ENCODE measurements at places on chromosomes 2 and 18. TPM values are rescaled to one million over a fixed set of nuclear protein-coding genes. Genes with fewer than 3 reads are reported as not detected.

Gene TUBA3D
- not detected for total RNA-seq

DNA sequence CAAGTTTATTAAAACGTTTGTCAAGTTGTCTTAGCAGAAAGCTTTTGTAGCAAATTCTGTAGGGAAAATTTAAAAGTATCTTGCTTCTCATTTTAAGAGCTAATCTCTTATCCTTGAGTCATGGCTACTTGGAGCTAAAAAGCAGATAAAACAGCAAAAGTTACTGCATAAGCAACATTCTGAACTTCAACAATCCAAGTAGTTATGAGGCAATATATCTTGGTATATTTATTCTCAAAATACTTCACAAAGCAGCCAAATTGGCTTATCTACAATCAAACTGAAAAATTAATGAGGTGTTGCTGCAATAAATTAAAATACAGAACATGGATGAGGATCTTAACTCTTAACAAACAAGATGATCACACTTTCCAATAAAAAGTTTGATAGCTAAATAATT is 306.5 kb downstream of the PIEZO2 start:
- no peaks in the 10 kb centered on the region for H3K36me3 ChIP-seq
- no peak overlapping the region for H3K27ac ChIP-seq
- H3K4me1 ChIP-seq = no peaks in the 10 kb centered on the region
- H3K4me3 ChIP-seq = no peak overlapping the region
- peaks cover 3% of the 10 kb centered on the region for H3K27me3 ChIP-seq

- peak overlapping the region; percentile 92 for H3K4me3 ChIP-seq
- peak overlapping the region; percentile 86 for H3K27ac ChIP-seq
- H3K36me3 ChIP-seq = peaks cover 11% of the 10 kb centered on the region
- H3K27me3 ChIP-seq = no peaks in the 10 kb centered on the region
- peaks cover 35% of the 10 kb centered on the region for H3K4me1 ChIP-seq
- no peak for DNase-seq
These were observed 1.4 kb downstream of the ALMS1 start for GRCh38 chr2:73386894-73387636.

- H3K27me3 ChIP-seq = peaks cover 10% of the 10 kb centered on the region
- no peak overlapping the region for H3K27ac ChIP-seq
- no peaks in the 10 kb centered on the region for H3K36me3 ChIP-seq
- H3K4me3 ChIP-seq = no peak overlapping the region
- H3K4me1 ChIP-seq = peaks cover 11% of the 10 kb centered on the region
These were observed 13.1 kb upstream of the MLPH start for GRCh38 chr2:237473878-237474441.

DNA sequence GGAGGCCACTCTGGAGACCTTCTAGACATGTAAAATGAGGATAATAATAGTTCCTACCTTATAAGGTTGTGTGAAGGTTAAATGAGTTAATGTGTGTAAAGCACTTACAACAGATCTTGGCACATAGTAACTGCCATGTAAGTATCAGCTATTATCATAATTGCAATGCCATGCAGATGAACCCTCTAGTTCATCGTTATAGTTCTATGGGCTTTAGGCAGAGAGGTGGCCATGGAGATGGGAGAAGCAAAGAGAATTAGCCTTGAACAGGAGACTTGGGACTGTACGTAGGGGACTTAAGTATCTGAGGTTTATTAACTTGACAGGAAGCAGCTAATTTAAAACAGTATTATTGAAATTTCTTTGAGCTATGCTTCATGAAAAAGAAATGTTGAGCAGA is 151.8 kb downstream of the PIK3C3 start:
- no peak overlapping the region for H3K27ac ChIP-seq
- no peaks in the 10 kb centered on the region for H3K36me3 ChIP-seq
- no peaks in the 10 kb centered on the region for H3K4me1 ChIP-seq
- no peaks in the 10 kb centered on the region for H3K27me3 ChIP-seq

Gene MFSD2B
- total RNA-seq = 0.15 TPM

DNA sequence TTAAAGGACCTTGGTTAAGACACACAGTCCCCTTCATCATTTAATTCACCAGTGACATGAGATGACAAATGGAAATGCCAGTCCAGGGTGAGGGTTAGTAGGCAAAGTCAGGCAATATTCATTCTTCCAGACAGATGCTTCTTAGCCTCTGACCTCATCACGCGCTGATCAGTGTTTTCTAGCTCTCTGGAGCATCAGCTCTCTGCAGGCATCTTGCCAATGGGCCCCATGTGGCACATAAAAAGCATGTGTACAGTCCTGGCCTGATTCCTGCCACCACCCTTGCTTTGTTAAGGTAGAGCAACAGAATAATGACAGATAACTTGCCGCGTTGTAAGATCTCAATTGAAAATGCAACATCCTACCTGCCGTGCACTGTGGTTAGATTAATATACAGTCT is 20.3 kb upstream of the NPAS2 start:
- H3K4me3 ChIP-seq = no peak overlapping the region
- H3K27me3 ChIP-seq = no peaks in the 10 kb centered on the region
- H3K27ac ChIP-seq = no peak overlapping the region
- H3K4me1 ChIP-seq = no peaks in the 10 kb centered on the region
- no peak for DNase-seq
- no peaks in the 10 kb centered on the region for H3K36me3 ChIP-seq

DNA sequence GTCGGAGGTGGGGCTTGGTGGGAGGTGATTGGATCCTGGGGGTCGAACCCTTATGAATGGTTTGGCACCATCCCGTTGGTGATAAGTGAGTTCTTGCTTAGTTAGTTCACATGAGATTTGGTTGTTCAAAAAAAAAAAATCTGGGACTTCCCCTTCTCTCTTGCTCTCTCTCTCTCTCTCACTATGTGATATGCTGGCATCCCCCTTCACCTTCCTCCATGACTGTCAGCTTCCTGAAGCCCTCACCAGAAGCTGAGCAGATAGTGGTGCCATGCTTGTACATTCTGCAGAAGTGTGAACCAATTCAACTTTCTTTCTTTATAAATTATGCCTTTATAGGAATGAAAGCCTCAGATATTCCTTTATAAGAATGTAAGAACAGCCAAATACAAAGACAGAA is 269.7 kb upstream of the APCDD1 start:
- DNase-seq = no peak
- H3K27ac ChIP-seq = no peak overlapping the region
- H3K36me3 ChIP-seq = no peaks in the 10 kb centered on the region
- H3K4me3 ChIP-seq = no peak overlapping the region

GRCh38 chr2:162574615-162575452 is 230.9 kb downstream of the GCA start:
- H3K27me3 ChIP-seq = no peaks in the 10 kb centered on the region
- H3K27ac ChIP-seq = no peak overlapping the region
- no peak for DNase-seq
- H3K4me3 ChIP-seq = no peak overlapping the region
- H3K36me3 ChIP-seq = no peaks in the 10 kb centered on the region

DNA sequence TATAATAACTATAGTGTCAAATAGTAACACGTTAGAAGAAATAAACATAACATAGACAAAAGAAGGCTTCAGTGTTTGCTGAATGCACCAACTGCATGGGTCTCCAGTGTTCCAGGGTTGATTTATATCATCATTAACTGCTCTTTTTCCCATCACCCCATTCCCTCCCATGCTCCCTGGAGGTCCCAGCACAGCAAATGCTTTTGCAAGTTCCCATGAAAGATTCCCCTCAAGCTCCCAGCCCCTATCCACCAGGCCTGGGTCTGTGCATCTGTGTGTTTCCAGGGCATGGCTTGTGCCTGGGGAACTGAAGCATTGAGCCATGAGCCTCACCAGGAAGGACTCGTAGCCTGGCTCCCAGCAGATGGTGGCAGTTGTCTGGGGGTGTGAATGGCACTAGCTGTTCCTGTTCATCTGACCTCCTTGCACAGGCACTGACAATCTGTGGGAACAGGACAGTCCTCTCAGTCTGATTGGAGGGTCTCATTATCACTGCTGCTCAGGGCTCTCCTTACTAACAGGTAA is 164.6 kb upstream of the RMP24 start:
- peaks cover 20% of the 10 kb centered on the region for H3K27me3 ChIP-seq
- H3K4me3 ChIP-seq = no peak overlapping the region
- no peak overlapping the region for H3K27ac ChIP-seq
- H3K4me1 ChIP-seq = peaks cover 9% of the 10 kb centered on the region
- no peaks in the 10 kb centered on the region for H3K36me3 ChIP-seq

DNA sequence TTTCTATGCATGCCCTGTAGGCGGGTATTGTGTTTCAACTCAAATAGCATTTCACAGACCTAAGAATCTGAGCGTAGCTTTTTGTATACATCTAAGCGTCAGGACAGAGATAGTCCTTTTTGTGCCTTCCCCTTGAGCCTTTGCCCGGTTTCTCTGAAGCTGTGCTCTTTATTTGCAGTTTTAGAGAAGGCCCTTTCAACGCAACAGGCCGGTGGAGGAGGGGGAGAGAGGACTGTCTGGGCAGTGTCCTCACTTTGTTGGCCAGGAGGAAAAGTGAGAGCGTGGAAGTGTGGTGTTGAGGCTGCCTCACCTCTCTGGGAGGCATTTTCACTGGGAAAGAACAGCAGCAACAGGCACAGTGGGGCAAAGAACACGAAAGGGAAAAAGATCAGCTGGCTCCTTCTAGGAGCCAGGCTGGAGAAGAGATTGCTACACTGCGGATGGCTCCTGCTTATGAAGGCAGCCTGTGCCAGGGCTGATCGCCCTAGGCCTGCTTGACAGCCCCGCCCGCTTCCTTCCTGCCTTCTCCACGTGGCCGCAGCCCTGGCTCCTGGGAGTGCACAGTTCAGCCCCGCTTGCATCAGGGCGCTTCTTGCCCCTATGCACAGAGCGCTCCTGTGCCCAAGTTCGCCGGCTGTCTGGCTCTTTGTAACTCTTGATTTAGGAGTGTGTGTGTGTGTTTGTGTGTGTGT is 195.6 kb upstream of the POU3F3 start:
- peaks cover 41% of the 10 kb centered on the region for H3K27me3 ChIP-seq
- H3K27ac ChIP-seq = no peak overlapping the region
- peaks cover 3% of the 10 kb centered on the region for H3K4me1 ChIP-seq
- peak; percentile 31 for DNase-seq
- H3K36me3 ChIP-seq = no peaks in the 10 kb centered on the region

GRCh38 chr18:79511271-79511670 is 115.5 kb downstream of the NFATC1 start:
- no peak overlapping the region for H3K4me3 ChIP-seq
- DNase-seq = peak; percentile 2
- peaks cover 39% of the 10 kb centered on the region for H3K4me1 ChIP-seq

DNA sequence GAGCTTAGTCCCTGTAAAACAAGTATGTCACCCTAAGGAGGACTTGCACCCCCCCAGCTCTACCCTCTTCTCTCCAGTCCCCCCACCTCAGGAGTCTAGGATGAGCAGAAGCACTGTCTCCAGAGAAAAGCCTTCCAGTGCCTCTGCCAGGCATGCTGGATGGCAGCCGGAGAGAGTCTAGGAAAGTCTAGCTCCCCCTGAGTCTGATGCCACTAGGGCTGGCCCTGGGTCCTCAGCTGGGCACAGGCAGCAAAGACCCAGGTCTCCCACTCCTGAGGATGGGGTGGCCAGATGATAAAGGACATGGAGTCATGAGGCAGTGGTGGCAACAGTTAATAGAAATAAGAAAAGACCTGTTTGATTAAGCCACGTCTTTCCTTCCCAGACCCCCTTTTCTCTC is 225.6 kb downstream of the CYP26B1 start:
- H3K27ac ChIP-seq = no peak overlapping the region
- no peaks in the 10 kb centered on the region for H3K4me1 ChIP-seq
- H3K27me3 ChIP-seq = peaks cover 8% of the 10 kb centered on the region
- DNase-seq = no peak
- H3K36me3 ChIP-seq = no peaks in the 10 kb centered on the region

DNA sequence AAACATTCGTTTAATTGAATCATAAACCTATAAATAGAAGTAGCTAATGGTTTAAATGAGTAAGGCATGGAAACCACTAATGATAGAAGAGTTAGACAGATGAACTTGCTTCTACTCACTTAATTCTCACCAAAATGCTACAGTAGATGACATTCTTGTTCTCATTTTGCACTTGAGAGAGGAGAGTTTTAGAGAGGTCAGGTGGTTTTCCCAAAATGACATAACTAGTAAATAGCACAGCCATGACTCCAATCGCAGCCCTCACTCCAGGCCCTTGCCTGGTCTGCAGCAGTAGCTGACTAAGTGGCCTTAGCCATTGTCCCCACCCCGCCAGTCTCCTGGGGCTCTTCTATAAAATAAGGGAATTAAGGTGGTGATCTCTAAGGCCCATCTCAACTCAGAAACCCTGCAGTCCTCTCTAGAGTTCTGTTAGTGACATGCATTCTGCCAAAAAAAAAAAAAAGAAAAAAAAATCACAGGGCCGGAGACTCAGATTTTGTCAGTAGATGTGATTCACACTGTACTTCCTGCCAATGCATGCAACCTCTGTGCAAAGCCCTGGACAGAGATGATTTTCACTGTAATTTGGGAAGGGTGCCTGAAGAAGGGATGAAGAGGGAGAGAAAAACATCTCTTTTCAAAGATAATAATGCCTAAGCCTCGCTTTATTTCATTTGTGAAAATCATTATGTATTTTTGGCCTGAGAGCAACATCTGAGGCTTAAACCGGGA is 221.8 kb downstream of the ANAPC1 start:
- no peaks in the 10 kb centered on the region for H3K27me3 ChIP-seq
- H3K36me3 ChIP-seq = no peaks in the 10 kb centered on the region
- H3K27ac ChIP-seq = no peak overlapping the region
- peaks cover 6% of the 10 kb centered on the region for H3K4me1 ChIP-seq
- no peak for DNase-seq
- H3K4me3 ChIP-seq = no peak overlapping the region

- H3K4me1 ChIP-seq = no peaks in the 10 kb centered on the region
- H3K36me3 ChIP-seq = no peaks in the 10 kb centered on the region
These were observed 1.1 kb upstream of the TXNDC2 start for GRCh38 chr18:9884532-9885140.

GRCh38 chr18:64271975-64272659 is 123.2 kb upstream of the LINC00305 start:
- no peaks in the 10 kb centered on the region for H3K27me3 ChIP-seq
- no peak for DNase-seq
- H3K27ac ChIP-seq = no peak overlapping the region
- no peaks in the 10 kb centered on the region for H3K36me3 ChIP-seq
- H3K4me1 ChIP-seq = no peaks in the 10 kb centered on the region

DNA sequence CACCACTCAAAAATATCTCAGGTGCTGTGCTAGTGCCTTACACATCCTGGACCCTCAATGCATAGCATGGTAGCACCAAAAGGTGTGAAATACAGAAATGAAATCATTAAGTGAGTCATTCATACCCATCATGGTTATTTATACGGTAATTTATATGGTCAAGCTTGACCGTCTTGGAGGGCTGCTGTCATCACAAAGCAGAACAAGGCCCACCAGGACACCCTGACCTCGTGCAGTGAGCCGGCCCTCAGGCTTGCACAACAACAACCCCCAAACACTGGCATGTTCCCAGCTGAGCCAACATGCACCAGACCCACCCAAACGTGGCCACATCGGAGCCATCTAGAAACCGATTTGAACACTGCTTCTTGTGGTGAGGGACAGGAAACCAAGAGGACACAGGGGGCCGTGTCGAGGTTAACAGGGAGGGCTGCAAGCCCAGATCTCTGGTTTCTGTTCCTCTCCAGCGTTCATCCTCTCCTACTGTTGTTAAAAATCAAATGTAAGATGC is 378.5 kb upstream of the ID2 start:
- DNase-seq = peak; percentile 69
- H3K4me1 ChIP-seq = peaks cover 39% of the 10 kb centered on the region
- H3K4me3 ChIP-seq = no peak overlapping the region
- no peaks in the 10 kb centered on the region for H3K36me3 ChIP-seq
- no peak overlapping the region for H3K27ac ChIP-seq
